Gastrocnemius medialis (tissue), 4 donors: ENCODE measurements at places on chromosomes 1 and 21.

- DNase-seq, result no peak
Measured at GRCh38 chr21:42056468-42056867, 14.6 kb upstream of the UMODL1 start.

DNA sequence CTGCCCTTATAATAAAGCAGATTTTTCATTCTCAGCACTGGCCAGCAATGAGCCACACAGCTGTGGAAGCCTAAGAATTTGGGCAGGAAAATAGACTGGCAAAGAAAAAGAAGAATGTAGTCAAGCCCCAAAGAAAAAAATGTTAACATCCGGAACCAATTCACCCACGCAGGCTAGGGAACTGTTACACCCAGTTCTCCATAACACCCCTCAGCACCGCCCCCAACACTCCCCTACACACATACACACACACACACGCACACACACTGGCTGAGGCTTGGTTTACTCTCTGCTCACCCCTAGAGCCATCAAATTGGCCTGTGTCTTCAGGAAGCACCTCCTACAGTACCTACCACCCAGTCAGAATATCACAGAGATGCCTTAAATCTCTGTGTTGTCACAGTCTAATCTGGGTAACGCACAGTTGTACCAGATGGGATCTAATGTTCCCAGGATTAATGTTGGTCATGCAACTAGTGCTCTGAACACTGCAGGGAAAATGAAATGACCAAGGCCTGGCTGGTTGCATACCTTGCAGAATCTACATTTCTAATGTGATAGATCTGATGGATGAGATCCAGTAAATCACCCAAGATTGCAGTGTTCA lies 14.5 kb downstream of the TBX15 start:
- DNase-seq, result no peak

GRCh38 chr1:177780096-177780700 lies 189.7 kb downstream of the SEC16B start:
- DNase-seq, result no peak

DNA sequence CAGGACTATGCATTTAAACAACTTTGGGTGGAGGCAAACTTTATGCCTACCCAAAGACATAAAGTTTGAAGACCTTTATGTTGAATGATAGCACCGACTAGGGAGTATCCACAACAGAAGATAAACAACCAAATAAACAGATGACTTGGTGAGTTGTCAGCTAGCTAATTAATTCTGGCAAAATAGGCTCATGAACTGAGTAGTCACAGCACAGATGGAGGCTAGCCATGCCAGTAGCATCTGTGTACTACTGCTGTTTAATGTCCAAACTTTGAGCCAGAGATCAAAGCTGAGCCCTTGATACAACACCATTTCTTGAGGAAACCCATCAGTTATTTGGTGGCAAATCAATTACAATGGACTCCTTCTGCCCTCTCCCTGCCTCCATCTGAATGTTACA lies 40.3 kb upstream of the CCDC190 start:
- no peak for DNase-seq

DNA sequence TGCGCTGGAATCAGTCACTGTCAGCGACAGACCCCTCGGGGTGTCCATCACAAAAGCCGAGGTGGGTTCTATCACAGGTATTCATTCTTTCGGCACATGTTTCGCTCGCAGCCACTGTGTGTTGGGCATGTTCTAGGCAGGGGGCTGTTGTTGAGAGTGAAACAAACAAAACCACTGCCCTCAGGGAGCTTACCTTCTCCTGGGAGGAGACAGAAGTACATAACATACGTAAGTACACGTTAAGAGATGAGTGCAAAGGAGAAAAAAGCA lies 6.6 kb downstream of the ATF3 start:
- DNase-seq, result no peak

DNA sequence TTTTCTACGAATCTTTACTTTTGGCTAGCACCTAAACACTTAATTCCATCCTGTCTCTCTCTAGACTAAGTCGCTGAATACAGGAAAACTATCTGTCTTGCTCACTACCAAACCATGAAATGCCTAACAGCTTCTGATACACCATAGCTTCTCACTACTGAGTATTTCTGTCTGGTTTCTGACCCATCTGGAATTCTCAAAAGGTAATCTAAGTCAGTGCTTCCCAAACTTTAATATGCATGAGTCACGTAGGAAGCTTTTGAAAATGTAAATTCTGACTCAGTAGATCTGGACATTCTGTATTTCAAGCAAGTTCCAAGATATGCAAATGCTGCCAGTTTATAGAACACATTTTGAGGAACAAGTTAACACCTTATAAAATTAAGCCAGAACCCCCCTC lies 9.2 kb upstream of the OVGP1 start:
- DNase-seq, result no peak

GRCh38 chr1:56215086-56215485 lies 364.3 kb downstream of the PLPP3 start:
- no peak for DNase-seq

DNA sequence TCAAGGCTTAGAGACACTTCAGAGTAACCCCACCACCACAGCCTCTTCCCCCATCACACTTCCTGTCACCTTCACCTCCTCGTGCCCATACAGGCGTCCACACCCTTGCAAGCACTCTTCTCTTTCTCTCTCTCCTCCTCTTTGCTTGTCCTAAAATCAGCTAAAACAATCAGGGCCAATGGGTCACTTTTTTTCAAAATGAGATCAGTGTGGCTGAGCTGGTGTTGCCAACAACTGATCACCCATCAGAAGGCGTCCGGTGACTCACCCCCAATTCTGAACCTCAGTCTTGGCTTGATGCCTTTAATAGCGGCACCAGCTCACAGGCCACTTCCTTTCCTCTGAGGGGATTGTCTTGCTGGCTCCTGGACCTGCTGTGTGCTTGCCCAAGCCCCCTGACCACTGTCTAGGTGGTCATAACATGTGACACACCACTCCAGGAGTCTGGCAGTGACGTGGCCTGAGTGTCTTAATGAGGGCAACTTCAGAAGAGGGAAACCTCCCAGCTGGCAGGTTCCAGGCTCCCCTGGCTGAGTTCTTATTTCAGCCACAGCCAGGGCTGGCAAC lies 1.6 kb downstream of the DRAXIN start:
- DNase-seq, result no peak

DNA sequence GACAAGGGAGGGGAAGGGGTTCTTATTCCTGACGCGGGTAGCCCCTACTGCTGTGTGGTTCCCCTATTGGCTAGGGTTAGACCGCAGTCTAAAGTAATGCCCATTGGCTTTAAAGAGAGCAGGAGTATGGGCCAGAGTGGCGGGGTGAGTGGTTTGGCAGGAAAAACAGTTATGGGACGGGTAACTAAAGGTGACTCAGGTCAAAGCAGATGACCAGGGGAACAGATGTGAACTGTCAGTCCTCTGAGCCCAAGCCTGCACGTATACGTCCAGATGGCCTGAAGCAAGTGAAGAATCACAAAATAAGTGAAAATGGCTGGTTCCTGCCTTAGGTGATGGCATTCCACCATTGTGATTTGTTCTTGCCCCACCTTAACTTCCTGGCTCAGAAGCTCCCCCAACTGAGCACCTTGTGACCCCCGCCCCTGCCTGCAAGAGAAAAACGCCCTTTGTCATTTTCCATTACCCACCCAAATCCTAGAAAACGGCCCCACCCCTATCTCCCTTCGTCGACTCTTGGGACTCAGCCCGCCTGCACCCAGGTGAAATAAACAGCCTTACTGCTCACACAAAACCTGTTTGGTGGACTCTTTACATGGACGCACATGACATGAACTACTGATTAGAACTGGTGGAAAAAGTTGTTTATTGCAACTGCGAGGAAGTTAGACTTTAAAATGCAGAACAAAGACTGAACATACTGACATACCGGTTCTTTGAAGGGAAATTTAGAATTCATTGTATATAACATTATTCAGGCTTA lies 758 bp upstream of the ATAD3B start:
- no peak for DNase-seq
